Hematopoietic multipotent progenitor cell treated with erythropoietin and hydrocortisone succinate and interleukin-3 and kit ligand, for 8 days (in vitro differentiated cells): ENCODE measurements at places on chromosomes 7 and 10.

DNA sequence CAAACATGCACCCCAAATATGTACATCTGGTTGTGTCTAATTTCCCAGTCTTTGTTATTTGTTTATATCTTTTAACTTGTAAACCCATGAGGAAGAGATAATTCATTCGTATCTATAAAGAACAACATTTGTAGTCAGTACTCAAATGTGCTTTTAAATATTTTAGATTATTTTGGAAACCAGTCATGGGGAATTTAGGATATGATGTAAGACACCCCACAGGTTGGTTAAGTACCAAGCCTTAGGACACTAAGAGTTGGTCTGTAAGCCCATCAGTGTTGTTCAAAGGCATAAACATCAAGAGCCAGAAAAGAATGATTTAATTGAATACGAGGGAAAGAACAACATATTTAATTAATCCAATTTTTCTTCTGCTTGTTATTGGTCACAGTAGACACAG, 421.1 kb upstream of the SEMA3C start:
- DNase-seq = no peak

GRCh38 chr7:89334797-89335196, 539.3 kb upstream of the TEX47 start:
- no peak for DNase-seq

DNA sequence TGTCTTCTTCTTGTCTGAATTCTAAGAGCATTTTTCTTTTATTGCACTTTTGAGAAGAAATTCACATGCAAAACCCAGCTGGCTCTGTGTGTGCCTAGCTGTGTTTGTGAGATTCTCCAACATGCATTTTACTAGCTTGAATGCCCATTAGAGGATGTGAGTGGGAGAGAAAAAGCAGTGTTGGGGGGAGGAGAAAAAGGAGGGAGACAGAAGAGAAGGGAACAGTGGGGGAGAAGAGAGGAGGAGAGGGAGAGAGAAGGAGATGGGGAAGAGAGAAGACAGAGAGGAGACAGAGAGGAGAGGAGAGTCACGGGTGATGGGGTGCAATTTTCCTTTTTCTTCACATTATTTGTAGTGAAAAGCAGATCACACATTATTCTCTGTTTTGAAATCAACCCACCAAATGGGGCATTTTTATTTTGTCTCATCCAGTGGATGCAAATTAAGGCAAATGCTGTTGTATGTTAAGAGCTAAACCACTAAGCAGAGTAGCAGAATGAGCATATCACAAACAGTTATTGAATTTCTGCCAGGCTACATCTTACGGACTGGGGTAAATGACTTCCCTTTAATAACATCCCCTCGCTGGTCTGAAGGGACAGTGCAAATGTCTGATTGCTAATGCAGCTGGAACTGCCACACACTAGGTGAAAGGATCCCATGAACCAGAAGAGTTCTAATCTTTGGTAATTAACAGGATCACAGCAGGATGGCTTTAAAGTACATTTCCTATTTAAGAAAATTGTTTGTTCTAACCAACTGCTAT, 849 bp downstream of the LRRN3 start:
- DNase-seq = no peak

- DNase-seq = no peak
These were observed 210.7 kb downstream of the TRIL start for GRCh38 chr7:28747404-28747803.

DNA sequence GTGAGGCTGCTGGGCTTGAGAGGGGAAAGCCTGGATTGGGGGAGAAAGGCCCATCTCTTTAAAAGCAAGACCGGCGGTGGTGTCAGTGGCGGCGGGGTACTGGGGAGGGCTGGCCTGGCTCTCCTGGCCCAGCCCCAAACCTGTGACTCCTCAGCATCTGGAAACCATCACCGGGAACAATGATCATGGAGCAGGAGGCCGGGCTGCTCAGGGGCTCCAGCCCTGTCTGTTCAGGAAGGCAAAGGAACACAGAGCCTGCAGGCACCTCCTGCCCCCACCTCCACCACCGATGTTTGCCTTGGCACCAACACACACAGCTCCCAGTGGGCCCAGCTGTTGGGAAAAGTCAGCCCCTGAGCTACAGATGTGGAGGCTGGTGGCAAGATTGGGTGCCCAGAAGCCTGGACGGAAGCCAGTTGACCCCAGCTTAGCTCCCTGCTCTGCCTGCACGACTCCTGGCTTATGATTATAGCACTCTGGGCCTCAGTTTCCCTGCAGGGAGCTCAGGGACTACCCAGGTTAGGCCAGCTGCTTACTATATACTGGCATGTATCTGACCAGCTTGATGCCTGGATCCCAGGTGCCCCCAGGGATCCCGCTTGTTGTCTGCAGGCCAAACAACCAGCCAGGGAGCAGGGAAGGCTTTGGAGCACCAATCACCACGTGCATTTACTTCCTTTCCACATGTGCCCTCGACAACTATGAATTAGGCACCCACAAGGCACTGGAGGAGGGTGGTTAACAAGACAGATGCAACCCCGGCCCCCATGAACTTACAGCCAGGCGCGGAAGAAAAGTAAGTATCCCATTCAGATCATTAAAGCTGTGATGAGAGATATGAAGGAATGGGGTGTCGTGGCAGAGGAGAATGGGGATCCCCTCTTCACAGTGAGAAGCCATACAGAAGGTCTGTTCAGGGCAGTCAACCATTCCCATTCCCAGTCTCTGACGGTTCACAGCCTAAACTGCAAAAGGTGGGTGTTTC, 37.3 kb downstream of the ZCCHC24 start:
- DNase-seq = no peak

DNA sequence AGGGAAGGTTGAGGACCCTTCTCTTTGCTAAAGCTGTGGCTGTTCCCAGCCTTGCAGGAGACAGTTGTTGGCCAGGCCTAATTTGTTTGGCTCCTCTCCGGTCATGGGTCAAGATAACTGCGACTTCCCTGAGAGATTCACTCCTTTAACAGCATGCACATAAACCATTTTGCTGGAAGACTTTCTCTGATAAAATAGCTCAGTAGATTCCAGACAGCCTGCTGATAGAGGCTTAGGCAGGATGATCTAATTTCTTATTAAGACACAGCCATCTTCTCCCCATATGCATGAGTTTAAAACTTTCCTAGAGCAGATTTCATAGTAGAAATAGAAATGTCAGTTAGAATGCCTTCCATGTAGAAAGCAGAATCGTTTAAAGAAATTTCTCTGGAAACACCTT, 181.9 kb downstream of the WNT2 start:
- no peak for DNase-seq

DNA sequence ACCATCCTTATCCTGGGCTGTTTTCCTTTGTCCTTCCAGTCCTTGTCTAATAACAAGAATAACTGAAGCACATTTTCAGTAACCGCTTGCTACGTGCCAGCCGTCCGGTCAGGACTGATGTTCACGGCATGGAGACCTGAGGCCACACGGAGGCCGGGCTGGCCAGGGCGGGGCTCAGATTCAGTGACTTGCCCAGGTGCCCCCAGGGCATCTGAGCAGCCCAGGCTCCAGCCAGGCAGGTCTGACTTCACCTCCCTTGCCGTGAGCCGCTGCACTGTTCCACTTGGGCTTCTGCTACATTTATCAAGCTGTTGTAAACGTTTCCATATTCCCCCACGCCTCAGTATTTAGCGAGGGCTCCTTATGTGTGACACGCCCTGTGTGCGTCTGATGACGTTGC, 43.6 kb upstream of the AP5Z1 start:
- DNase-seq = no peak
